ENCODE measurements at places on chromosomes 1 and 21. TPM values are rescaled to one million over a fixed set of nuclear protein-coding genes. Genes with fewer than 3 reads are reported as not detected.

The PROX1 gene
- total RNA-seq: 5.4 TPM

- H3K27ac ChIP-seq: peak overlapping the region; percentile 91
- H3K36me3 ChIP-seq: no peaks in the 10 kb centered on the region
- no peaks in the 10 kb centered on the region for H3K4me1 ChIP-seq
- peak; percentile 65 for DNase-seq
- H3K4me3 ChIP-seq: peak overlapping the region; percentile 83
Measured at GRCh38 chr1:208242941-208243526, 1.1 kb downstream of the PLXNA2 start.

GRCh38 chr1:231862611-231863010 is 236.0 kb downstream of the DISC1 start:
- H3K4me1 ChIP-seq: peaks cover 30% of the 10 kb centered on the region
- H3K36me3 ChIP-seq: no peaks in the 10 kb centered on the region
- no peak overlapping the region for H3K4me3 ChIP-seq
- DNase-seq: no peak
- H3K27me3 ChIP-seq: no peaks in the 10 kb centered on the region

The TMEM52 gene
- total RNA-seq: 1.1 TPM

DNA sequence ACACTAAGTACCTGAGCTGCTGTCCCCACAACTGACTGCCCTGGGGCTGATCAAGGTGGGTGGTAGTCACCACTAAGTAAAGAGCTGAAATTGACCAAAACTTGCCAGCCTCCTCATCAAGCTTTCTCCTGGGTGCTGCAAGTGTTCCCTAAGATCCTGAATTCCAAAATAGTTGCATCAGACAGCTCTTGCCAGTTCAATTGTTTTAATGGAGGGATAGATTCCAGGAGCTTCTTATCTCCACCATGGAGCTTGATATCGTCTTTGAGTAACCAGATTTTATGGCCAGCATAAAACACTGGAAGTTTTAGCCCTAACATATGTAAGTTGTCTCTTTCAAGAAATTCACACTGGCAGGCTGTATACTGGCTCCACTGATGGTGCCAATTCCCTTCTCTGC is 90.3 kb downstream of the NID1 start:
- peaks cover 50% of the 10 kb centered on the region for H3K36me3 ChIP-seq
- H3K27ac ChIP-seq: peak overlapping the region; percentile 12
- no peak overlapping the region for H3K4me3 ChIP-seq
- peak; percentile 40 for DNase-seq
- H3K4me1 ChIP-seq: peaks cover 15% of the 10 kb centered on the region

The EFNA1 gene
- 15.5 TPM for total RNA-seq

The RAP1GAP gene
- not detected for total RNA-seq

The RASAL2 gene
- total RNA-seq: 25.2 TPM

DNA sequence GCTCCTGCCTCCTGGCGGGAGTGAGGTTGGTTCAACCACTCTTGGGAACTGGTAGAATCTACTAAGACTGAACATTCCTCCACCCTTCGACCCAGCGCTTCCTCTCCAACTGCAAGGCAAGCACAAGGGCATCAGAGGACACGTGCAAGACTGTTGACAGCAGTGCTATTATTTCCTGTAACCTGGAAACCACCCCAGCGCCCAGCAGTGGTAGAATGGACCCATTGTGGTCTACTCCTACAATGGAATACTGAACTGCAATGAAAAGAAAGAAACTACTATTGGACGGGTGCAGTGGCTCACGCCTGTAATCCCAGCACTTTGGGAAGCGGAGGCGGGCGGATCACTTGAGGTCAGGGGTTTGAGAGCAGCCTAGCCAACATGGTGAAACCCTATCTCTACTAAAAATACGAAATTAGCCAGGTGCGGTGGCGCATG is 33.0 kb upstream of the TARDBP start:
- no peaks in the 10 kb centered on the region for H3K27me3 ChIP-seq
- no peak overlapping the region for H3K4me3 ChIP-seq
- peak; percentile 82 for DNase-seq

DNA sequence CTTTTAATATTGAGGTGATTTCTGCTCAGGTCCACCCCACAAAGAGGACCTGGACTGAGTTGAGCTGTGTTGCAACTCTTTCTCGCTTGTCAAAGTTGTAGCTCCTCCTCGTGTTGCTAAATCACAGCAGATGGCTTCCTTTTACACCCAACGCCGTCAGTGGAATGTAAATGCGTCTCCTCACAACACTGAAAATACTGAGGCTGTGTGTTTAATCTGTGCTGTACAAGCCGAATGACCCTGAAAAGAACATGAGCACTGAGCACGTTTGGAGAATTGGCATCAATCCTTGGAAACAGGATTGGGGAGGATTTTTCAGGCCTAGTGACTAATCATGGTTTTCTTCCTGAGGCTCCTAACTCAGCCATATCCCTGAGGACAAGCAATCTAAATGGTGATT is 196.0 kb downstream of the CRB1 start:
- no peak overlapping the region for H3K4me3 ChIP-seq
- no peak overlapping the region for H3K27ac ChIP-seq
- H3K4me1 ChIP-seq: no peaks in the 10 kb centered on the region
- H3K27me3 ChIP-seq: no peaks in the 10 kb centered on the region
- no peak for DNase-seq
- H3K36me3 ChIP-seq: no peaks in the 10 kb centered on the region

DNA sequence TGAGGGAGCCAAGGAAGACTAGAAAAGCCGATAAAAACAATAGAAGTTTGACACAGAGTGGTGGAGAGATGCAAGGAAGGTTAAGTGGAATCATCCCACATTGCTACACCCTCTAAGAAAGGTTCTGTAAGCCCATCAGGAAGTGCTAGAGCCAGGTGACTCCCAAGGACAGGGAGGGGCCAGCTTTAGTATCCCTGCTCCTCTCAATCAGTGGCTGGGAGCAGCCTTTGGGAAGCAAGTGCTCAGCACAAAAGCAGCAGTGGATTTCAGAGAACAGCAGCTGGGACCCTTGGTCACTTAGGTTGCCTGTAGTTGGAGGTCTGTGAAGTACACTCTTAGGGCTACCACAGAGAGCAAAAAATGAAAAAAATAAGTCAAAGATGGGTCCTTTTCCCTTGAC is 42.5 kb downstream of the NME7 start:
- no peak overlapping the region for H3K4me3 ChIP-seq
- no peak overlapping the region for H3K27ac ChIP-seq
- no peaks in the 10 kb centered on the region for H3K36me3 ChIP-seq
- no peak for DNase-seq
- peaks cover 7% of the 10 kb centered on the region for H3K4me1 ChIP-seq

The C1orf198 gene
- 63.5 TPM for total RNA-seq

DNA sequence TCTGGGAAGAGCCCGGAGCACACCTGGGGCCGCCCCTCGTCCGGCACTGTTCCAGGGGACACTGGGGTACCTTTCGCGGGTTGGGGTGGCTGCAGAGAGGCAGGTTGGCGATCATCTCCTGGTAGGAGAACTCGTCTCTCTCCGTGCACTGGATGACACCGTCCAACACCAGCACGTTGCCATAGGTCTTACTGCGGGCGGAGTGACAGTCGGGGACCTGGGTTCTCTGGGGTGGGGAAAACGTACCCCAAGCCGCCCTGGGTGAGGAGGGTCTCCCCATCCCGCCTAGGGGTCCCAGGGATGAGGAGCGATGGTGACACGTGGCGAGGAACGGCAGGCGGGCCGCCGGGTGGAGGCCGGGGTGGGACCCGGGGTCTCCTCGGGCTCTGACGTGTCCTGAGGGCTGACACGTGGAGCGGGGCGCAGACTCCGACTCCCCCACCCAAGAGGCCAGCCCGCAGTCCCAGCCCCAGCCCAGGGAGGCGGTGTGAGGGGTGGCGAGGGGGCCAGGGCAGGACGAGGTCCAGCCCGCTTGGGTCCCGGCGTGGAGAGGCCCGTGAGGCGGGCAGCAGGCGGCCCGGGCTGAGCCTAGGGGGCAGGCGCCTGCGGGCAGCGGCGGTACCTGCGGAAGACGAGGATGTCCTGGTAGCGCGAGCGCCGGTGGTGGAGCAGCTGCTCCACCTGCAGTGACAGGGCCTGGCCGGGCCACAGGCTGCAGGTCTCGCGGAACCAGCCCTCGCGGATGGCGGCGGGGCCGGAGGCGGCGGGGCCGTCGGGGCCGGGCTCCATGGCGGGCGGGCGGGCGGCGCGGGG is 457 bp downstream of the SRM start:
- peaks cover 4% of the 10 kb centered on the region for H3K36me3 ChIP-seq
- H3K27me3 ChIP-seq: no peaks in the 10 kb centered on the region
- peak overlapping the region; percentile 91 for H3K4me3 ChIP-seq
- no peak for DNase-seq
- H3K4me1 ChIP-seq: peaks cover 26% of the 10 kb centered on the region

The B3GALT6 gene
- 11.4 TPM for total RNA-seq

The CA6 gene
- total RNA-seq: not detected

- no peaks in the 10 kb centered on the region for H3K36me3 ChIP-seq
- H3K27ac ChIP-seq: no peak overlapping the region
- DNase-seq: no peak
- H3K4me3 ChIP-seq: no peak overlapping the region
- H3K27me3 ChIP-seq: no peaks in the 10 kb centered on the region
Measured at GRCh38 chr1:221923929-221924598, 182.2 kb upstream of the DUSP10 start.

DNA sequence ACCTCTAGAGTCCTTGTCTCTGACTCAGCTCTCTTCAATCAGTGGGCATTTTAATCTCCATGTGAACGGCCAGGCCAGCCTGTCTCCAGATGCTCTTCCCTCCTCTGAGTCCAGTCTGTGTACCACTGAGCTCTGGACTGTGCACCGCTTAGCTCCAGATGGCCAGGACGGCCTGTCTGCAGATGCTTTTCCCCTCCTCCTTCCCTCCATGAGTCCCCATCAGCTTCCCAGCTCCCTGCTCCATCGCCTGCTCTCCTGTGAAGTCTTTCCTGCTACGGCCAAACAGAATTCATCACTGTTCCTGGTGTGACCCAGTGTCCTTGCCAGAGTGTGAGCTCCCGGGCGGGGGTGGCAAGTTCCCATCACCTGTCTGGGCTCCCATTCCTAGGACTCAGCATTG is 42.0 kb downstream of the STUM start:
- H3K27me3 ChIP-seq: no peaks in the 10 kb centered on the region
- no peak for DNase-seq
- no peak overlapping the region for H3K4me3 ChIP-seq
- peaks cover 8% of the 10 kb centered on the region for H3K4me1 ChIP-seq

DNA sequence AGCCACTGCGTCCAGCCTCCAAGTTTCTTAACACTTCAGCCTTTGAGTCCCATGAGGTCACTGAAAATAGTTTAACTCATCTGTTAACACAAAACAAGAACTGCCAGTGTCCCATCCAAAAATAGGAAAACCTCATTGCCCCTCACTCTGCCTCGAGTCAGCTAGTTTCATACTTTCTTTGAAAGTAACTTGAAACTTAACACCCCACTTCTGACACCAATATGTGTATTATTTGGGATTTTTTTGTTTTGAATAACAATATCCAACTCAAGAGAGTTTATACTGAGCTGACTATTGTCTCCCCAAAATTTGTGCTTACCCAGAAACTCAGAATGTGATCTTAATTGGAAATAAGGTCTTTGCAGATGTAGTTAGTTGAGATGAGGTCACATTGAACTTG is 16.9 kb upstream of the PIK3CD start:
- DNase-seq: no peak
- H3K27ac ChIP-seq: no peak overlapping the region
- no peaks in the 10 kb centered on the region for H3K36me3 ChIP-seq
- H3K4me3 ChIP-seq: no peak overlapping the region
- no peaks in the 10 kb centered on the region for H3K4me1 ChIP-seq

The CHODL gene
- total RNA-seq: 3.1 TPM

The SHE gene
- total RNA-seq: 5.2 TPM

The FMO2 gene
- 35.1 TPM for total RNA-seq

The SWT1 gene
- total RNA-seq: 6.8 TPM

DNA sequence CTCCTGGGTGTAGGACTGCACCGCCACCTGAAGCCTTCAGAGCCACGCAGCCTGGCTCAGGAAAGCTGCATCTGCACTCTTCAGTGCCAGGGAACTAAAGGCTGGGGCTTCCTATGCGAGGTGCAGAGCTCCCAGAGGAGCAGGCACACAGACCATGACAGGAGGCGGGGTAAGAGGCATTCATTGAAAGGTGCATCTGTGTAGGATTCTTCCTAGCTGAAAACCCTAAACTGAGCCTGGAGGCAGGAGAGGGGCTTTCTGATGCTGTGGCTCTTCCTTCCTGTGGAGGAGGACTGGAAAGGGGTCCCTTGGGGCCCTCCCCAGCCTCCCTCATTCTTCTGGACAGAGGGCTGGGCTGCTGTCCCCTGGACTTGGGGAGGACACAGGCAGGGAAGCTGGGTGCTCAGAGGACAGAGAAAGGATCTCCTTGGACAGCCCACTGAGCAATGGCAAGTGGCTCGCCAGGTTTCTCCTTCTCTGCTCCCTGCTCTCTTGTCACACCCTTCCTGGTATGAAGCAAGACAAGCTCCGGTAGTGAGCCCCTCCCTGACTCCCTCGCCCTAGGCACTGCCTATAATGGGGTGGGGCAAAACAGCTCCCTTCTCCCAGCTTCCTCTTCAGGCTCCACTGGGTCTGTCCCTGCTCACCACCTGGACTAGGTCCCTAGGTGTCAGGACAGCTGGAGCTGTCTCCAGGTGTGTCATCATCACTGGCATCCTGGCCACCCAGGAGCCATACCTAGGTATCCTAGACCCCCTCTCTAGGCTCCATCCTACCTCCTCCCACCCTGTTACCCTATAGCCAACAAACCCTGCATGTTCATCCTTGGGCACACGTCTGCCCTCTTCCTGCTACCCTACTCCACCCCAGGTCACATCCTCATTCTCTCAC is 20.0 kb downstream of the S100A6 start:
- H3K36me3 ChIP-seq: no peaks in the 10 kb centered on the region
- H3K4me3 ChIP-seq: no peak overlapping the region
- H3K27ac ChIP-seq: no peak overlapping the region
- no peaks in the 10 kb centered on the region for H3K27me3 ChIP-seq
- DNase-seq: no peak
- H3K4me1 ChIP-seq: no peaks in the 10 kb centered on the region

DNA sequence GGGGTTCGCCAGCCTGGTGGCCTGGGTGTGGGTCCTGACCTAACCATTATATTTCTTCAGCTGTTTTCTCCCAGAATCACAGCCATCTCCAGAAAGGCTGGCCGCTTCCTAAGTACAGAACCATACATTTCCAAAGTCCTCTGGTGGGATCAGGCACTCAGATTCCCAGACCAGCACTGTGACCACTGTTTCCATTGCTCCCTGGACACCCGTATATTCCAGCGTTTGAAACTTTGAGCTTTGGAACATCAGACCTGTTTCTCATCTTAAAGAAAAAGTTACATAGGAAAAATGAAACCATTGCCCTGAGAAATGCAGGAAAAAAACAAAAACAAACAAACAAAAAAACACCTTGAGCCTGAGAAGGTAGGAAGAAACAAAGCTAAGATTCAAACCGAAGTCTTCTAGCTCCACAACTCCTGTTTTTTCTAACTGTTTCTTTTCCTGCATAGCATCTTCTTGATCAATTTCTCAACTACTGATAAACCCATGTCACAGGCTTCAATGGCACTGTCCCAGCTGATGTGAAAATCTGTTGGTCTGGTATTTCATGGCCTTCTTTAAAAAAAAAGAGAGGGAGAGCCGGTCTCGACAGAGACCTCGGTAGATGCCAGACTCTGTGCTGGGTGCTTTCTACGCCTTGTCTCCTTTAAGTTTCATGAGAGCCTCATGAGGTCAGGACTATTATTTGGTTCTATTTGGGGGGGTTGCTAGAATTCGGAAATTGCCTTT is 221.3 kb downstream of the TOMM20 start:
- peak overlapping the region; percentile 9 for H3K27ac ChIP-seq
- no peaks in the 10 kb centered on the region for H3K27me3 ChIP-seq
- no peak overlapping the region for H3K4me3 ChIP-seq
- DNase-seq: no peak

Data from sigmoid colon (tissue), 7 donors.